AG04449 (cell line): ENCODE measurements at places on chromosomes 13 and 19.

DNA sequence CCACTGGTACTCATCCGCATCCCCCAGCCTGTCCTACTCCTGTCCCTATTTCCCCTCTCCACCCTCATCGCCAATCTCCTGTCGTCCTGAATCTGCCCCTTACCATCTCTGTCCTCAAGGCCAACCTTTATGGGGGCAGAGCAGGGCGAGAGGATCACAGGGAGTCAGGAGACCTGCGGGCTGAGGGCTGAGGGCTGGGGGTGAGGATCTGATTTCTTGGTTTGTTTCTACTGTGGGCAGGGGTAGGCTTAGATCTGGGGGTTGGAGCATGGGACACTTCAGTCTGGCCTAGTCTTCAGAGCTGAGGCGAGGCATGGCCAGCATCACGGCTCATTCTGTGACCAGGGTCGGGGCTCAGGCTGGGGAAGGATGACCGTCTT lies 16.5 kb upstream of the ERCC1 start:
- no peak for DNase-seq

GRCh38 chr19:14198384-14199376 lies 7.3 kb downstream of the ADGRL1 start:
- no peak for DNase-seq

DNA sequence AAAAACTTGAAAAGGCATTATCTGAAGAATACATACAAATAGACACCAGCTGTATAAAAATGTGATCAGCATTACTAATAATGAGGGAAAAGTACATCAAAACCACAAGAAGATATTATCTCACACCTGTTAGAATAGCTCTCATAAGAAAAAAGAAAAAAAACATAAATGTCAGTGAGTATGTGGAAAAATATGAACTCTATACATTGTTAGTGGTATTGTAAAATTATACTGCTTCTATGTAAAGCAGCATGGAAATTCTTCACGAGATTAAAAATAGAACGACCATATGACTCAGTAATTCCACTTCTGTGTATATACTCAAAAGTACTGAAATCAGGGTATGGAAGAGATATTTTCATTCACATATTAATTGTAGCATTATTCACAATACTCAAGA lies 1146.4 kb downstream of the SLITRK5 start:
- no peak for DNase-seq

DNA sequence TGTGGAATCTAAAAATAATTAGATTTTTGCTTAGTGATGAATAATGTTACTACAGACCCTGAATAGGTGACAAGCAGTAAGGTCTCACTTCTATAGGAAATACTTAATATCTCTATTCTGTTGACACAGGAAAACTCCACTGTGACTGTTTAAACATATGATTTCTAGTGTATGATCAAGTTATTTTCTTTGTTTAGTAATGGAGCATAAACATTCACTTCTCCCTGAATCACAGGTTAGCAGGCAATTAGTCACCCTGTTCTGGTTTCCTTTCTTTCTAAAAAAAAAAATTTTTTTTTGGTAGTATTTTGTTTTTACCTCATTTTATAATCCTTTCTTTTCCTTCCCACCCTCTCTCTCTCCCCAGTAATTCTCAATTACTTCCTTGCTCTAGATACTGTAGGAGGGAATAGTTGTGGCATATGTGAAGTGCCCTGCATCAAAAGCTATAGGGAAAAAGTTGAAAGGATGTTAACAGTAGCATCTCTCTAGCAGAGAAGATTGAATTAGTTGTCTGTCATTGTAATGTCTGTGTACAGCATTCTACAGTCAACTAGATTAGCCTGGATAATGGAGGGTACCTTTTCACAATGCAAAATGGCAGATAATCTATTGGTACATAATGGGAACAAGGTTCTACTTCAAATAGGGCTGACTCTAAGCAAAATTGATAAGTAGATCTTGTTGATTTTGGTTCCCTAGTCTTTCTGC lies 3.5 kb downstream of the HS6ST3 start:
- DNase-seq: no peak

DNA sequence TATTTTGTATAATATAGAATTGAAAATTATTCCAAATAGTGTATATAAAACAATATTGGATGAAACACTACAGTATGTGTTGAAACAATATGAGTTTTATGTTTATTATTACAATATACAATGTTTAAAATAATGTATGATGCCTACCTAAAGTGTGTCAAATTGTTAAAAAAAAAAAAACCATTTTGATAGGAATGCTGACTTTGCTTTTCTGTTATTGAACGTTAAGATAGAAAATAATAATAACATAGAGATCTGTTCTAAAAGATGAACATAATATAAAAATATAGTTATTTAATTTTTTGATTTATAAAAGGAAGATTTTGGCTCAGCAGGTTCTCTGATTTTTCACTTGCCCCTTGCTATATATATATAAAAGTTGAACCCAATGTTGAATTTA lies 474.6 kb upstream of the ATXN8OS start:
- DNase-seq: no peak

DNA sequence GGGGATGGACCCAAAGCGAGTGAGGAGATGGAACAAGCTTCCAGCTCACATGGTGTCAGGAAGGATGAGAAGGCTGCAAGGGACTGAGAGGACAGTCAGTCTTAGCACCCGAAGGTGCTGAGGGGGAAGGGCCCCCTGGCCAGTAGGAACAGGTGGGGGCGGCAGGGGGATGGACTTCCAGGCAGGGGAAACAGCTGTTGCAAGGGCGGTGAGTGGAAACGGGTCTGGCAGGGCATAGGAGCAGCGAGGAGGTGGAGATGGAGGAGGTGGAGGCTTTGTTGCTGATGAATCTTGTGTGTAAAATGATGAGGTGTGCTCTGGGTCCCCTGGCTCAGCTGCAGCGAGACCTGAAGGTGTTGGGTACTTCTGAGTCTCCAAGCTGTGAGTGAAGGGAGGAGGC lies 1.2 kb downstream of the MAP1S start:
- no peak for DNase-seq

GRCh38 chr19:44718441-44719261 lies 19.7 kb downstream of the CEACAM16 start:
- no peak for DNase-seq

- no peak for DNase-seq
Measured at GRCh38 chr19:1270854-1271527, 1.9 kb downstream of the CIRBP start.

- no peak for DNase-seq
Measured at GRCh38 chr13:63086286-63086685, 1670.6 kb upstream of the PCDH20 start.

- DNase-seq: no peak
Measured at GRCh38 chr13:87208636-87209035, 462.5 kb upstream of the SLITRK5 start.

DNA sequence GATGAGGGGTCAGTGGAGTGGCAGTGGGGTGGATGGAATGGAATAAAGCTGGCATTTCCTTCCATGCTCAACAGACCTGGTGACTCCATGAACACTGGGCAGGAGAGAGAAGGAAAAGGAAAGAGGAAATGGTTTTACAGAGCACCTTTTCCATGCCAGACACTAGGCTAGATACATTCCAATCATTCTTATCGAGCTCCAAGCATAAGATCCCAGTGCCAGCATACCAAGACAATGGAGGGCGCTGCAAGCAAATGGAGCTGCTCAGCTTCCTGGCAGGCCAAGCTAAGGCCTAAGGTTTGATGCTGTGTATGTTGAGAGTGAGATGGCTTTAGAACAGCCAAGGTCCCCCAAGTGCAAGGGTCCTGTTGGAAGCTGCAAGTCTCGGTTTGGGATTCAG lies 113.2 kb downstream of the HSPH1 start:
- no peak for DNase-seq

- no peak for DNase-seq
Measured at GRCh38 chr13:65911546-65912193, 1318.5 kb downstream of the PCDH9 start.

DNA sequence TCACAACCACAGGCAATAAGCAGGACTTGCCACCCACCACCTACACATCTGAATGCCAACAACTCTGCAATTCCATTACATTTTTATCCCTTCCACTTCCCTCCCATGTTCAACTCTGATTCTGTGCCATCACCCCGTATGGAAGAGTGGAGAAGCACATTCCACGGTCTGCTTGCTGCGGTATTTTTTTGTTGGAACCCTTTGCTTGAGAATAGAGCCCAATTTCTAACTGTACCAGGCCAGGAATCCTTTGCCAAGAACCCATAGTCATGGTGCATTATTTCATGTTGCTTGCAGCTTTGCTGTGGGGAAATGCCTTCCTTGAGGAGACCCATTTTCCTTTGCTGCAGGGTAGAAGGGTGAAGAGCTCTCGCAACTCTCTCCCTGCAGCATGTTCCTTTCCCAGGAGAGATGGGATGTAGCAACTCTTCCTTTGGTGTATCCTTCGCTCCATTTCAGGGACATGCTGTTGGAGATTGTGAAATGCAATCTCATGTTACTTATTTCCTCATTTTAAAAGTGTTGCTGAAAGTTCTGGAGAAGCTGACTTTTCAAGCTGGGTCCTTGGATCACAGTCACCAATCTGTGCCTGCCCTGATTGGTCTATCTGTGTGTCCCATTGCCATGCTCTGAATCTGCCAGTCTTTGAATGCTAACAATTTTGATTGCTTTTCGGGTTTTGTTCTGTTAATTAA lies 69.8 kb upstream of the STARD13 start:
- no peak for DNase-seq

- no peak for DNase-seq
Measured at GRCh38 chr13:105327581-105328126, 1207.8 kb downstream of the EFNB2 start.

DNA sequence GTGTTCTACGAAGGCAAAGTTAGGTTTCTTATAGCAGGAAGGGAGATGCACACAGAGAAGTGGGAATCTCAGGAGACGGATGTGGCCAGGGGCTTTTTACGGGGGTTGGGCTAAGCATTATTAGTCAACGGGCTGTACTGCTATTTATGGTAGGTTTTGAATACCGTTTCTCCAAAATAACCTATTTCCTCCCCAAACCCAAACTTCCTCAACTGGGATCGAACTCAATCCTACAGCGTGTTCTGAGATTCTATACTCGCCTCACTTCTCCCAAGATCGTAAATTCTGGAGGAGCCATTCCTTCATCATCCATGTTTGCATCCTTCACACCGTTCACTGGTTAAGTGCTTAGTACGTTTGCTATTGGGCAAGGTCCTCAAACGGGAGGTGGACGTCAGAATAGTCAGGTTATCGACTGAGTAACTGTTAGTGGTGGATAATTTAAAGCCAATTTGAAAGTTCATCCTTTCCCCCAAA lies 1.2 kb upstream of the TRIM13 start:
- no peak for DNase-seq

- no peak for DNase-seq
Measured at GRCh38 chr19:33343859-33344572, 29.5 kb upstream of the CEBPG start.

DNA sequence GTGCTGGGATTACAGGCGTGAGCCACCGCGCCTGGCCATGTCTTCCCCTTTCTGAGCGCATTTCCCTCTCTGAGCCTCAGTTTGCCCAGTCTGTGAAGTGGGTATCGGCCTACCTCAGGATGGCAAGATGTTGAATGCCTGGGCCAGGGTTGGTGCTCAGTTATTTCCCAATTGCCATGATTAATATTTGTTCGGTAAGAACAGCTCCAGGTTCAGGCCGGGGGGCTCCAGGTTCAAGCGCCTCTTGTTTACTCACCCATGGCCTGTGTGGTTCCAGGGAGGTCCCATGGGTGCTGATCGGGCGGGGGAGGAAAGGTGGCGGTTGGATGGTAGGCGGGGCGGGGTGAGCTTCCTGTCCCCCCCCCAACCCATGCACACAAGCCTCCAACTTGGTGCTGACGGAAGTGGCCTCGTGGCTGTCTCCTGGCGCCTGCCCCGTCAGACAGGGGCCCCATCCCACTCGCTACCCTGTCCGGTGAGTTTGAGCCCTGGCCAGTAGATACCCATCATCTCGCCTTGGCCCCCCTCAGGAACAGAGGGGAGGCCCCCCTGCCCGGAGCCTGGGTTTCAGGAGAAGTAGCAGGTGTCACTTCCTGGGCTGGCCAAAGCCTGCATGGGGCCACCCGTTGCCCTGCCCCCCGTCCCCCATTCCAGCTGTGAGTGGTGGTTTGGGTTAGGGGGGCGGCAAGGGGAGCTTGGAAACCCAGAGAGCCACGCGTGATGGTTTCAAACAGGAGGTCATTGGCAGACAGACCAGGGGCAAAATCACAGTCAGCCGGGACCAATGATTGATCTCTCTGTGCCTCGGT lies at the start of gene FCHO1:
FCHO1 (plus strand) TSS at position 375 of the 809 bp plus-strand sequence. CDS start 3,688 bp downstream, outside the sequence.
- DNase-seq: no peak

DNA sequence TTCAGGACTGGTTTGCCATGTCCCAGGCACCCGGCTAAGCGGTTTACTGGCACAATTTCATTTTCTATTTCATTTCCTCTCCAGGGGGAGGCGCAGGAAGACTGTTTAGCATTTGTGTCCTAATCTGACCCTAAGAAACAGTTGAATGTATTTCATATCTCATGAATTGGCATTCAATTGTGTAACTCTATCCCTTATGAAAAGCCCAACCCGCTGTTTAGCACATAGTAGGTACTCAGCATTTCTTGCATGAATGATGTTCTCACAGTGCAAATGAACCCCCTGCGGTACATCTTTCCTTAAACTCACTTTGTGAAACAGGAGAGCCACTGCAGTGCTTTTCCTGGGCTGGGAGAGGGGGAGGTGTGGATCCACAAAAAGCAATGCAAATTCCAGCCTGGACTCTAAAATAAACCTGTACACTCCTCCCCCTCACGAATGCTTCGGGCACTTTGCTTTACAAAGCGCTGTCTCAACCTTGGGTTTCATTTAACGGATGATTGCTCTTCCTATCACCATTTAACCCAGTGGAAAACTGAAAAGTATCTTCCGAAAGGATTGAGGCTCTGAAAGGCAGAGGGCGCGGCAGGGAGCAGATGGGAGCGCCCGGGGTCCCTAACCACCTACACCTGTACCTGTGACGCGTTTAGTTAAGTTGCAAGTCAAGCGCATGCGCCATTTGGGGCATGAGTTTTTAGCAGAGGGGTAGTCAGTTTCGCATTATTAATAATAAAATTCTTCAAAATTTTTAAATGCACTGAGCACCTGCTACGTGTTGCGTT lies 1.2 kb upstream of the EEF2 start:
- no peak for DNase-seq

DNA sequence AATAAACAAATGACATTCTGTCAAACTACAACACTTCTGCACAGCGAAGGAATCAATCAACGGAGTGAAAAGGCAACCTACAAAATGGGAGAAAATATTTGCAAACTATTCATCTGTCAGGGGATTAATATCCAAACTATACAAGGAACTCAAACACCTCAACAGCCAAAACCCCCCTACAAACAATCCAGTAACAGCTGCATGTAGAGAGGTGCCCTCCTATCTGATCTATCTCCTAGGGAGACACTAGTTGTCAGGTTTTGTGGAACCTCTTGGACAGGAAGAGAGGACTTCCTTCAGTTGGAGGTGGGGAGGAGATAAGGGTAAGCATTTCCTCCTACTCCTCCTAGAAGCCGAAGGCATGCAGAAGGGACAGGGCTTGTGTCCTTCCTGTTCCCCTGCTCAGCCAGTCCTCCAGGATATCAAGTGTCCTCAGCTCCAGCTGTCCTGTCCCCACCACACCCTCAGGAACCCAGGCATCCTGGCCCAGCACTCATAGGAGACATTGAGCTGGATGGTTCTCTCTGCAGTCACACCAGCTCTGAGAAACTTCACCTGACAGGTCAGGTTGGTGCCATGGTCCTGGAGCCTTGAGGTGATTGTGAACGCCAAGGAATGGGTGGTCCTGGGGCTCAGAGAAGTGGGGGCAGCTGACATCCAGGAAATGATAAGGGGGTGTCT lies 9.8 kb upstream of the SIGLEC8 start:
- DNase-seq: no peak
